ENCODE measurements at places on chromosomes 12 and 14. TPM values are rescaled to one million over a fixed set of nuclear protein-coding genes. Genes with fewer than 3 reads are reported as not detected.

The LARP4 gene
- total RNA-seq: 45.0 TPM

The IFI27L1 gene
- total RNA-seq: 28.5 TPM

The SLC5A8 gene
- total RNA-seq: not detected

The TAS2R9 gene
- total RNA-seq: not detected

The SLC10A1 gene
- total RNA-seq: not detected

The KLRG1 gene
- not detected for total RNA-seq

The CCDC177 gene
- not detected for total RNA-seq

The ZC2HC1C gene
- 0.17 TPM for total RNA-seq

The PTPRB gene
- total RNA-seq: 0.17 TPM

The PRPF39 gene
- total RNA-seq: 33.0 TPM

Measured in mammary epithelial cell (primary cell).